ENCODE measurements at places on chromosomes 7 and 10.

GRCh38 chr7:84900215-84900614 lies 286.6 kb downstream of the SEMA3D start:
- DNase-seq: no peak

DNA sequence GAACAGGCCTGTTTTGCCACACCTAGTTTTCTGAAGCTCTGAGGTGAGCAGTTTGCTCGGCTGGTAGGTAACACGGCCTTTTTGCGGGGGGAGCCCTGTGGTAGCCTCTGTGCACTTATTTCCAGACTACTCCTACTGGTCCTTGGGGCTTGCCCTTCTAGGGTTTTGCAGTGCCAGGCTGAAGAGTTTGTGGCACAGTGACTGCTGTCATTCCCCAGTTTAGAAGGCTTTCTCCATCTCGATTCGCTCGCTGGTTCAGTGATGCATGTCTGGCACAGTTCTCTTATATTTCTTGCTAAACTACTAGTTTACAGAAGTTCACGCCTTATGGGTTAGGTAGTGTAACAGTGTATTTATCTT lies 711 bp downstream of the KIF20B start:
- DNase-seq: no peak

GRCh38 chr10:103890194-103890658 lies 27.8 kb downstream of the STN1 start:
- no peak for DNase-seq

DNA sequence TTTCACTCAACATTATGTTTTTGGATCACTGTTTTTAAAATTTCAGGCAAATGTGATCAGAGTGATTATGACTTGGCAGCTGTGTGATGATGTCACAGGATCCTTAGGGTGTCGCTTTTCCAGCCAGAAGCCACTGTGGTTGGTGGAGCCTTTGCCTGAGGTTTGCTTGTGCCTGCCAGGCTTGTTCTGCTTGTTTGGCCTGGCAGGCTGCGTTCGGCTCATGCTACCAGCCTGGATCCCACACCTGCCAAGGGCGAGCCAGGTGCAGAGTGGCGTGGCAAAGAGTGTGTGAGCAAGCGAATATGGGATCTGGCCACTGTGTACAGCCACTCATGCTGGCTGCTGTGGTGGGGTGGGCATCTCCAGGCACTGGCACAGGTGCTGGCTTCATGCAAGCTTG lies 55.7 kb downstream of the ADK start:
- no peak for DNase-seq

GRCh38 chr7:13751766-13752165 lies 237.7 kb downstream of the ETV1 start:
- no peak for DNase-seq

GRCh38 chr10:79427965-79428364 lies 17.5 kb downstream of the ZCCHC24 start:
- no peak for DNase-seq

DNA sequence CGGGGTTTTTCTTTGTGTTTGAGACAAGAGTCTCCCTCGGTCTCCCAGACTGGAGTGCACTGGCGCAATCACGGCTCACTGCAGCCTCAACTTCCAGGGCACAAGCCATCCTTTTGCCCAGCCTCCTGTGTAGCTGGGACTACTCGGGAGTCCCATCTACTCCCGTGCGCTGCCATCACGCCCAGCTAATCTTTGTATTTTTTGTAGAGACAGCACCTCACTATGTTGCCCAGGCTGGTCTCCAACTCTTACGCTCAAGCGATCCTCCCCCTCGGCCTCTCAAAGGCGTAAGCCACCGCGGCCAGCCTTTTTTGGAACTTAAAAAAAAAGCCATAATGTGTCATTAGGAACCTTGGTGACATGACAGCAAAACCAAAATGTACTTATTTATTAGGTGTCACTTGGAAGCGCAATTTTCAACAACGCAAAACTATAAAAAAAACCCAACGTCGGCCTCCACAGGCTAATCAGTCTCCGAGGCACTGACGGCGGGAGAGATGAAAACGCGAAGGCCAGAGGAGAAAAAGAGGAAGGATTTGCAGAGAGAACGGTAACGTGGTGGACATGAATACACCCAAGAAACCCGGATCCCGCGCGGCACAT lies 911 bp upstream of the HNRNPH3 start:
- DNase-seq: no peak

GRCh38 chr7:35253460-35253709 lies 515 bp downstream of the TBX20 start:
- DNase-seq: no peak

DNA sequence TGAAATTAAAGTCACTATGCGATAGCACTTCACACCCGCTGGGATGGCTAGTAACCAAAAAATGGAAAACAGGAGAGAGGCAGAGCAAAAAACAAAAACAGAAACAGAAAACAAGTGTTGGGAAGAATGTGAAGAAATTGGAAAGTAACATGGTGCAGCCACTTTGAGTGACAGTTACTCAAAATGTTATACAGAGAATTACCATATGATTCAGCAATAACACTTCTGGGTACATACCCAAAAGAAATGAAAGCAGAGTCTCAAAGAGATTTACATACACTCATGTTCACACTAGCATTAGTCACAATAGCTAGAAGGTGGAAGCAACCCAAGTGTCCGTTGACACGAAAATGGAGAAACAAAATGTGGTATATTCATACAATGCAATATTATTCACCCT lies 88.6 kb upstream of the KCNIP2 start:
- DNase-seq: no peak

All from non-pigmented ciliary epithelial cell (primary cell).